ENCODE measurements at places on chromosomes 3 and 15.
A peak's percentile ranks its signal among the peaks of the same experiment; 100 is the strongest.

DNA sequence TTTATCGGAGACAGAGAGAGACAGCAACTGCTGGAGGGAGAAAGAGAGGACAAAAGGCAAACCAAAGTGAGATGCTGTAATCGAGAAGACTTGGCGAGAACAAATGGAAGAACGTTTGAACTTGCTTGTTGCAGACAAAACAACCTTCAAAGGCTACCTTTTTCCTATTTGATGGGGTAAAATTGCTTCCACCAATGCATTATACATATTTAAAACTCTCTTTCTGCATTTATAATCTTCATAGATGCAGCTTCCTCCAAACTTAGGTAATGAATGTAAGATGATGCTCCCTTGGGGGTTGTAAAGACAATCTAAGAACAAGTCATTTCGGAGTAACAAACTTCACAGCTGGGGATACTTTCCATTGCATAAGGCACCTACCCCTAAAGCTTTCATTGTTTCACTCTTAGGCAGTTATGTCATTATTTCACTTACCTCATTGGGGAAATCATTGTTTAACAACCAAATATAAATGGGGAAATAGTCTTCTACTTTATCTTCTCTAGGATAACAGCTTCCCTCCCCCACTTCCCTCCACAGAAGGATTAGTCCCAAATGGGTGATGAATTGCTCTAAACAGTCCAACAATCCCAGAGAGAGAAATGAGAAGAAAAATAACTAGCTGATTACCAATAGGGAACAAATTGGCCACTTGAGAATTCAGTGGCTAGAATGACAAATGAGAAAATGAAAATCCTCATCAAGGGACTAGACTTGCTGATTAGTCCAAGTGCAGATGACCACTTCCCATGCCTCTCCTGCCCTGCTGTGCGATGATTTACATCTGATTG lies 269.8 kb upstream of the ADAMTS9 start:
- no peak for DNase-seq

DNA sequence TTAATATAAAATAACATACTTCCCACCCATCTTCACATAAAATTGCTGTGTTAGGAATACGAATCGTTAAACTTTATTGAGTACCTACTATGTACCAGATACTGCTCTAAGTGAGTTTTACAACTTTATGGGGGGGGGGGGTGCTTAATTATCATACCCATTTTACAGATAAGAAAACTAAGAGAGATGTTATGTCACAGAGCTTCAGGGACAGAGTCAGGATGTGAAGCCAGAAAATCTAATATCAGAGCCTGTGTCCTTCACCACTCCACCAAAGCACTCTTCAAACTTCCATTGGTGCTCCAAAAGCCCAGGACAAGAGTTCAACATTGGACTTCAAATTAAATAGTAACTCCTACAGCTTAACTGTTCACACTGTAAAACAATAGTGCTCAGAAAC lies 8.6 kb downstream of the LINS1 start:
- no peak for DNase-seq

DNA sequence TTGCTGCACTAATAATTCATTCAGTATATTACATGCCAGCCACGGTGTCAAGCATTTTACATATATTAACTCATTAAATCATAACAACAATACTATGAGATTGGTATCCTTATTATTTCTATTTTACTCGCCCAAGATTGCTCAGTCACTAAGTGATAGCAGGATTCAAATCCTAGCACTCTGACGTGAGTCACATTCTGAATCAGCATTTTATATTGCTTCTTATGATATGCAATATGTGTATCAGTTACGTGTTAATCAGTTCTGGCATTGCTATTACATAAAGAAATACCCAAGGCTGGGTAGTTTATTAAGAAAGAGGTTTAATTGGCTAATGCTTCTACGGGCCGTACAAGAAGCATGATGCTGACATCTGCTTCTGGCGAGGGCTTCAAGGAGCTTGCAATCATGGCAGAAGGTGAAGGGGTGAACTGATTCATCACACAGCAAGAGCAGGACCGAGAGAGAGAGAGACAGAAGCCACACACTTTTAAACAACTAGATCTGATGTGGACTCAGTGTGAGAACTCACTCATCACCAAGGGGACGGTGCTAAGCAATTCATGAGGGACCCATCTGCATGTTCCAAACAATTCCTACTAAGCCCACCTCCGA lies 166.5 kb upstream of the TMCO5A start:
- DNase-seq, result no peak

GRCh38 chr3:104755791-104756190 lies 610.9 kb upstream of the ALCAM start:
- no peak for DNase-seq

GRCh38 chr3:42190701-42191442 lies 75.1 kb downstream of the CCK start:
- peak; percentile 64 for DNase-seq

DNA sequence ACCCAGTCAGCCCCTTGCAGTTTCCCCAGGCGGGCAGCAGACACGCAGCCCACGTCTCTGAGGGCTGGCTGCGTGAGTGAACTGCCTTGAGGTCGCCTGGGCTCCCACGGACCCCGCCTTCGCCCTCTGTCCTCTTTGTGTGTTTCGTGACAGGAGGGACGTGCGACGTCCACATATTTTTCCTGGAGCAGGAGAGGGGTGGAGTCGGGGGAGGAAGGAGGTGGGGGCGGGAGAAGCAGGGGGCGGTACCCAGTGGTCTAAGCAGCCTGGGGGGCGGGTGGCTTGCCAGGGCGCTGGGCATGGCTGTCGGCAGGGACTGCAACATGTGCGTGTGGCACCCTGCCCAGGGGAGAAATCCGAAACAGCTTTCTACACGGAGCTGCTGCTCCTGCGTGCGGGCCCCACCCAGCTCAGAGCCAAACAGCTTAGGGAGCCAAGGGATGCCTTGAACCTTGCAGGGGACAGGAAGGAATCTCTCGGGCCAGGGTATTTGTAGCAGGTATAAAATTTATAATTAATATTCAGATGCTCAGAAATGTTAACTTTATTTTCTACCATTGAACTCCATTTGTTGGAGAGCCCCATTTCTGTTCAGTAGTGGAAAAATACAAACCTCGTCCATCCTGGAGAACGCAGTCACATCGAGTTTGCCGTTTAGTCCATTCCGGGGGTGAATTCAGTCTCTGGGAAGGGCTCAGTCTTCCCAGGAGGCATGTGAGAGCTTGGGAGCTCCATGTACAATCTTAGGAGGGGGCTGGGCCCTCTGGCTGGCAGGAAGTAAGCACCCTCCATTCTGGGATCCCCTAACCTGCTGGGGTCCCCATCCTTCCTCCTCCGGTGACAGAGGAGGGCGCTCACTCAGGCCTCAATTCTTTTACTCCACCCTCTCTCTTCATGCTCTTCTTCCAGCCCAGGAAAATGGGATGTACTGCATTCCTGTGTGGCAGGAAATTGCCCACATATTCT lies 79.1 kb upstream of the MEF2A start:
- DNase-seq, result no peak

GRCh38 chr3:122366379-122366749 lies 16.7 kb downstream of the MIX23 start:
- DNase-seq, result no peak

GRCh38 chr15:75170203-75170602 lies 31.5 kb upstream of the C15orf39 start:
- no peak for DNase-seq

DNA sequence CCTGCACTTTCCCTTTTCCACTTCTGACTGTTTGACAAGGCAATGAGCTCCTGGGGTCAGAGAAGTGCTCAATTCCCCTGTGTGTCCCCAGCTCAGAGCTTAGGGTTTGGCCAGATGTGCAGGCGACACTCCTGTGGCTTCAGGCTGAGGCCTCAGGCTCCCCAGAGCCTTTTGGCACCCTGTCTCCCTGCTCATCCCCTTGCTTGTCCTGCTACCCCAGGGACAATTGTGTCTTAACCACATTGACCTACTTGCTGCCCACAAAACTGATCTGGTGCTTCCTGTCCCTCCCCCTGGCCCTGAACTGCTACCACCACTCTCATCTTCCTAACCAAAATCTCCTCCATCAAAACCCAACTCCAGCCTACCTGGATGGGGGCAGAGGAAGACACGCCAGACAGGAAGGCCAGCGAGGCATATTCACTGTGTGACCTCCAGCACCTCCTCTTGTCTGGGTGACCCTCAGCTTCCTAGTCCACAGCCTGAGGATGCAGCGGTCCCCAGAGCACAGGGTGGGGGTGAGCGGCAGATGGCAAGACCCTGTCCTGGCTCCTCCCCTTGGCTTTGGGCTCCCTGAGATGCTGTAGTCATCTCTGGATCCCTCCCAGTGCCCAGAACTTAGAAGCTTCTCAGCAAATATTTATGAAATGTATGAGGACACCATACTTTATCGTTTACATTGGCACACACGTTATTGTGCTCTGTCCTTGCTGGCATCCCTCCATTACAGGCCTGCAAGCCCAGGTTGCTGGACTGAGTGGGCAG lies 98.9 kb upstream of the SLC6A6 start:
- DNase-seq, result no peak

DNA sequence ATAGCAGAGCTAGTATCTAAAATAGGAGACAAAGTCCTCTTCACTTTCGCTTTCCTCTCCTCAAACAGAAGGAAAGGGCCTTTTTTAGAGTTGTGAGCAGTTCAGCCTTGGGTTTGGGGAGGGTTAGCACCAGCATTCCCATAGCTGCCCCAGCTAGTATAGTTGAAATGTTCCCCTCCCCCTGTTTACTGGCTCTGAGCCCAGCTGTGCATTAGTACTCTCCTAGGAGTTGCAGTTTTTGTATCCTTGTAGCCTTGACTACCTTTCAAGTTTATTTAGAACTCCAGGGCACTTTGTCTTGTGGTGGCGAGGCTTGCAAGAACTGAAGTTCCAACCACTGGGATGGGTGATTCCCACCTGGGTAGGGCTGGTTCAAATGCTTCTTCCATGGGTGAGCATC lies 245.1 kb upstream of the NAALADL2 start:
- DNase-seq, result no peak

- DNase-seq, result no peak
Observed at GRCh38 chr3:190970560-190970959, 108.1 kb upstream of the GMNC start.

GRCh38 chr15:47384776-47385175 lies 332.5 kb upstream of the SEMA6D start:
- no peak for DNase-seq

DNA sequence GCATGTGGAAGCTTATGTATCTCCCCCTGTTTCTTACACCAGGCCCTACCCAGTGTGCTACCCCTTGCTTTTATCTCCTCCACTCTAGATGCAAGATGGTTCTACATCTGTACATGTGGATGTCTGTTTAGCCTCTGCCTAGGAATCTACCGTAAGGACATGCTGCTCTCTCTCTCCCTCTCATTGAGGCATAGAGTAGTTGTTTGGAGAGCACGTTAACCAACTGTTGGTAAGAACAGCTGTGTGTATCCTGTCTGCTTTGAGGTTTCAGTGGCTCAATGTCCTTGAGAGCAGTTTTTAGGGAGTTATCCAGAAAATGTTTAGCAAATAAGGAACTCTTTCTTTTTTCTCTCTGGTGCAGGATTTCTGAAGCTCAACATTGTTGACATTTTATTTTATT lies 152.8 kb downstream of the DNAJB8 start:
- no peak for DNase-seq

DNA sequence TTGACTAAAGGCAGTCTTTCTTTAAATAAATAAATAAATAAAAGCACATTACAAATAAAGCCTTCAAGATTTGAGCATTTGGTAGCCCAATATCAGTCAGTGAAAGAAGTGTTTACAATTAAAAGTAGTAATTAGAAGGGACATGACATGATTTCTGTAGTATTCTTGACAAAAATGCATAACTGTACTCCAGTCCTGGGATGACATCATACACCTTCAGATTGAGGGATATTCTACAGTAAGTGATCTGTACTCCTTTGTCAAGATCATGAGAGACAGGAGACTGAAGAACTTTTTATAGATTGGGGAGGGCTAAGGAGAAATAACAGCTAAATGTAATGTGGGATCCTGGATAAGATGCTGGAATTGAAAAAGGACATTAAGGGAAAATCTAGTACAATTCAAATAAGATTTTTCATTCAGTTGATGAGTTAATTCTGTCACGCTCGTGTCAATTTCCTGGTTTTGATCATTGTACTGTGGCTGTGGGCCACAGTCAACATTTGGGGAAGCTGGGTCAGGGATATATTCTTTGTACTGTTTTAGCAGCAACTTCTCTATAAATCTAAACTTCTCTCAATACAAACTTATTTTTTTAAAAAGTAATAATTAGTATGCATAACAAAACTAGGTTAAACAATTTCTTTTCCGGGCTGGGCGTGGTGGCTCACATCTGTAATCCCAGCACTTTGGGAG lies 314.8 kb downstream of the PTPRG start:
- DNase-seq, result no peak

DNA sequence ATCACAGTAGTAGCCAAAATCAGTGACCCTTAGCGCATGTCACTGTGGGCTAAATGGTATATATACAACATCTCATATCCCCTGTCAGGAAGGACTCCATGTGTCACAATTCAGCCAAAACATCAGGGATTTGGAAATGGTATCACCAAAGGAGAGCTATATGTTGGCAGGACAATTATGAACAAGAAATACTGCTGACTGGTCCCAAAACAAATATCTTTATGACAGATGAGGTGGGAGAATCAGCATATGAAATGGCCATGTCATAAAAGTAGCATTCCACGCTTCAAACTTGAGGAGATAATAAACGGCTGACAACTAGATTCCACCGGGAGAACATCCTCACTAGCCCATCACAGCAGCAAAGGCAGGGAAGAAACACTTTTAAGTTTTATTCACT lies 158.4 kb downstream of the MAGI1 start:
- no peak for DNase-seq

DNA sequence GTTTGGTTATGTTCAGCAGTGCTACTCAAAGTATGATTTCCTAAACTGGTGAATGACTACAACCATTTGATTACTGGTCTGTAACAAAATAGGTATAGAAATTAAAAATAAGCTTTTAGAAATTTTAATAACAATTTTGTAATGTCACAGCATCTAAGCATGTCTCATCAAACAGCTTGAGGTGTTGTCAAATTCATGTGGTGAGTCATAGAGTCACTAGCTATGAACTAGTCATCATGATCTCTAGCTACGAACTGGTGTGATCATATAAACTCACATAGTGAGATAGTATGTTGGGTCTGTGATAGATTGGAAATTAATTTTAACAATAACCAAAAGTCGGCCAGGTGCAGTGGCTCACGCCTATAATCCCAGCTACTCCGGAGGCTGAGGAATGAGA lies 213.9 kb upstream of the RBMS3 start:
- DNase-seq, result no peak

GRCh38 chr15:95659656-95660055 lies 670.8 kb upstream of the NR2F2 start:
- no peak for DNase-seq

DNA sequence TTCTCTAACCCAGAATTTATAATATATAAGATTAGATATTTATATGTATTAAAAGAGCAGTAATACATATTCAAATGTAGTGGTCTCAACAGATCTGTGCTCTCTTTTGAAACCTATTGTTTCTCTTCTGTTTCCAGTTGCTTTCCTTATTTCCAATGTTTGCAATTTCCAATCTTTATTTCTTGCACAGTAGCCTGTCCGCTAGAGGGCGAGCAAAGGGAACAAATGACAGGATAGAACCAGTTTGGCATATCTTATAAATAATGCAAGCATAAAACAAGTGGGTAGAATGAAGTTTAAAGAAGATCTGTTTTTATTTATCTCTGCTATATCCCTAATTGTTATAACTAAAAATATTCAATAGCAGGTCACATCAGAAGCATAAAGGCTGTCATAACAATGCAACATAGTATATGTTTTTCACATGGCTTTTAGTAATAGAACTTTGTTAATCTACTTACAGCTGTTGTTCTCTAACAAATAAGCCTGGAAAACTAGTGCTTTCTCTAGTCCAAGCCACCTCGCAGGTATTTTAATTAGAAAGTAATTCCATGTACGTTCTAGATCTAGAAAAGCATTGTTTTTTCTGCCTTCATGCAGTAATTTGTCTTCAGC lies 15.1 kb upstream of the TCAIM start:
- DNase-seq, result peak; percentile 47

- no peak for DNase-seq
Observed at GRCh38 chr15:63238796-63239195, 38.6 kb upstream of the APH1B start.
